ENCODE measurements at places on chromosomes 5 and 9. TPM values are rescaled to one million over a fixed set of nuclear protein-coding genes. Genes with fewer than 3 reads are reported as not detected.

The ZNG1A gene
- polyA plus RNA-seq, result 78.9 TPM

The PPP3R2 gene
- polyA plus RNA-seq, result not detected

The SMIM33 gene
- not detected for polyA plus RNA-seq

The STOM gene
- 58.0 TPM for polyA plus RNA-seq

The SPINK4 gene
- polyA plus RNA-seq, result not detected

The S100Z gene
- not detected for polyA plus RNA-seq

The LOX gene
- 1,226 TPM for polyA plus RNA-seq

The SPATA31A7 gene
- not detected for polyA plus RNA-seq

The MVB12B gene
- 2.4 TPM for polyA plus RNA-seq

The ADGRD2 gene
- polyA plus RNA-seq, result not detected

The SPRY4 gene
- 9.2 TPM for polyA plus RNA-seq

The GPBP1 gene
- 38.1 TPM for polyA plus RNA-seq
